ENCODE measurements at places on chromosomes 2 and 18.

DNA sequence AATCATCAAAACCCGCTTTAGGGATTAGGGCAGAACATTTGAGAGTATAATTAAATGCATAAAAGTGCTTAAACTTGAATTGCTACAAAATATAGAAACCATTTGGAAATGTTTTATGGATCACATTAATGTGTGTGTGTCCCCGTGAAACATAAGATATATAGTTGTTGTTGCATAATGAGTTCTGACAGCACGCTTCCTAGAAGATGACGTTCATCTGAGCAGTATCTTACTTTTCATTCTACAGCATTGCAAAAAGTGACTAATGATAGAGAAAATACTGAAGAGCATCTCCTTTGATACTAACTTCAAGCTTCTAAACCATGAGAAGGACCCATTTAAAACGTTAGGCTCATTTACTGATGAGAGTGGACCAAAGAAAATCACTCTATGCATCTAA, 63.7 kb downstream of the SLC8A1 start:
- no peak for DNase-seq

DNA sequence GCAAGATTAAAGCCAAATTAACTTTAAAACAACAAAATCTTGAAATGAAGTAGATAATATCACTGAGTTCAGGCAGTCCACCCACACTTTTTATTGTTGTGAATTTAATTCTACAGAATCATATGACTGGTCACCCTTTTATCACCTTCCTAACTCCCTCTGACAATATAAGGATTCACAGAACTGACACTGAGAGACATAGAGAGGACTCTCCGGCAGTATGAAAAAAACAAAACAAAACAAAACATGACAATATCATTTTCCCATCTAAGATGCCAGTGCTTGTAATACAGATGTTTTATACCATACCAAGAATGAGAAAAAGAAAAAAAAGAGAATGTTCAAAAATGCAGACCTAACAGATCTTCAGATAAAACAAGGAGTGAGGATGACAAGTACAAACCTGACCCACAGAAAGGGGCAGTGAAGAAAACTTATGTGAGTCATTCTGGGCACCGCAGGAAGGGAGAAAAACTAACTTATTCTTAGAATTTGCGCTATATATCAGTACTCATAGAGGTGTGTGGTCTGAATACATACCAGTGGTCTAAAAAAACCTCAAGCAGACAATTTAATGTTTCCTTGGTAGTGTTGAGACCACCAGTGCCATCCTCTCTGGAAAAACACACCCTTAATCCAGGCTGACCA, 136.6 kb downstream of the ZAP70 start:
- DNase-seq: no peak

GRCh38 chr18:58532298-58532697, 96.6 kb downstream of the ALPK2 start:
- no peak for DNase-seq

DNA sequence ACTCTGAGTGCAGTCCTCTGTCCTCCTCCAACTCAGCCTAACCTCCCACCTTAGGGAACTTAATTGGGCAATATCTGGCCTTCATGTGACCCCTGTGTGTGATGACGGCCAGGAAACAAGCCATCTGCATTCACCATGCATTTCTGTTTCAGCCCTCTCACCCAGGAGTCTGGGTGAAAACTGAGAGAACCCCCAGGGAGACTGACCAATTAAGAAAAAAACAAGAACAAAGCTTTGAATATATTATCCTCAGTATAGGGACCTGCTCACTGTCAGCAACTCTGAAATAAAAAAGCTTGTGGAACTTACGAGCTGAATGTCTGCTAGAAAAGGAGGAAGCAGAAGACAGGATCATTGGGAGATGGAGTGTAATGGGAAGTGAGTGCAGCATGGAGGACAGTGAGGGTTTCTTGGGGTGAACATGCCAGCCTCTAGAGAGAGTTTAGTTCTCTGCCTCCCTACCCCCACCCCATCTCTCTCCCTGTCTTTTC, 9.5 kb downstream of the MAPRE2 start:
- DNase-seq: no peak

DNA sequence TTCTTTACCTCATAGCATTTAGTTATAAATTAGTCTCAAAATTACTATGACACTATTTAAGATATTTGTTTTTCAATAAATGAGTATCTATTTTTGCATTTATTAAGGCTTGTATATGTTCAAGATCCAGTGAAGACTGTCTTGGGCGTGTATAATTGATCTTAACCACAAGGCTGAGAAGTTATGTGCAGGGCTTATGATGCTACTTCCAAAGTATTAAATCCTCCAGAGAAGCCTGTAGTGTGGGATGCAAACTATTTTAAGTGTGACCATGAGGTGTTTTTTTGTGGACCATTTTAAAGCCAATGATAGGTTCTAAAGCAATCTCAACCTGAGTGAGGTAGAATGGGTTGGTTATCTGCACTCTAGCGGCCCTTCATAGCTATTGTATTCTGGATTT, 219.9 kb downstream of the ZNF407 start:
- no peak for DNase-seq

DNA sequence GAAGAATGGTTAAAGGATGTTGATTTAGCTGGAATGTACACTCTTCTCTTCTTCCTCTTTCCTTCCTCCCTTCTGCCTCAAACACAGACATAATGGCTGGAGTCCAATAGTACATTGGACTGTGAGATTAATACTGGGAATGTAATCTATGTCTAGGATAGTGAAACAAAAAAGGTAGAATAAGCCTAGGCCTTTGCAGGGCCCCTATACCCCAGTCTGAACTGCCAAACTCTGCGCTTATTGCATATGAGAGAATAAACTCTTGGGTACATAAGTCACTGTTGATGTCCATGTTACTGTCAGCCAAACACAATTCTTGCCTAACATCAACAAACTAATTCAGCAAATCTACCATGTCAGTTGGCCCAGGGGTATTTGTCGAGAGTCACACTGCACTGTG, 29.7 kb upstream of the CCDC150 start:
- DNase-seq: no peak

GRCh38 chr2:181250691-181251090, 206.5 kb upstream of the ITGA4 start:
- no peak for DNase-seq

DNA sequence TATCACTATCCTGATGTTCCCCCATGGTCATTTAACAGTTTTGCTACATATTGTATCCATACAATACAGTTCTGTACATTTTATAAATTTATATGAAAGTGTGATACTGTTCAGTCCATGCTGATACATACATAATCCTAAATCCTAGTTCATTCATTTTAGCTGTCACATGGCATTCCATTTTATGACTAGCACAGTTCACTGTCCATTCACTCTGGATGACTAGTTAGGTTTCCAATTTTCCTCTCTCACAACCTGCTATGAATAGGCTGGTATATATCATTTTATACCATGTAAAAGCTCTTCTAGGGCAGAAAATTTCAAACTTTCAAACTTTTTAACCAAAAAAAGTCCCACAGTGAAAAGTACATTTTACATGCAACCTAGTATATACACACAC, 15.2 kb downstream of the SMAD2 start:
- DNase-seq: no peak

DNA sequence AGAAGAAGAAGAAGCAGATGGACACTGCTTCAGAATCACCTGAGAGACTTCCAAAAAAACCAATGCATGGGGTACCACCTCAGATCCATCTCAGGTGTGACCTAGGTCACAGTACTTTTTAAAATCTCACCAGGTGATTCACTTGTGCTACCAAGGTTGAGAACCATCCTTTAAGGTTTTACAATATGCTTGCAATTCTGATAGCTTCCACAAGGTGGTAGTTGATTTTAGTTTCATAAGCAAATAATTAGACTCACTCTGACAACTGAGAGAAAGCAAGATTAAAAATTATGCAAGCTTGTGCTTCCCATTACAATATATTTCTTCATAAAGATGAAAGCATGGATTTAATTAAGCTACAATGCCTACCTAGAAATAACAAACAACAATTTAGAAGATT, 355.1 kb downstream of the EN1 start:
- DNase-seq: no peak

DNA sequence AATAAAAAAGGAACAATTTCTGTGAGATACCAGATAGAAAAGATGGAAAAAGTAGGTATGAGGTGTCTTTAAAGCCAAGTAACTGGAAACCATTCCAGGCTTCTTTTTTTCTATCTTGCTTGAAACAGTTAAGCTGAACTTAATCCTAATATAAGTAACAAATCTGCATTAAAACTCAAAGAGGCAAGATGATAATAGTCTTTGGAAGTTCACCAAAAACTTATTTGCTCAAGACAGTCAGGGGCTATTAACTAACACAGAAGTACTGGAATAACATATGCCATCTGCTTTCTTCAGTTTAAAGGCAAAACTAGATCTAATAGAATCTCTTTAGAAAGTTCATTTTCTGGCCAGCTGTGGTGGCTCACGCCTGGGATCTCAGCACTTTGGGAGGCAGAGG, 18.8 kb downstream of the PDIA6 start:
- no peak for DNase-seq

- no peak for DNase-seq
Observed at GRCh38 chr2:159941729-159942128, 120.7 kb downstream of the PLA2R1 start.
